ENCODE measurements at places on chromosomes 5 and 9. TPM values are rescaled to one million over a fixed set of nuclear protein-coding genes. Genes with fewer than 3 reads are reported as not detected.
A peak's percentile ranks its signal among the peaks of the same experiment; 100 is the strongest.

DNA sequence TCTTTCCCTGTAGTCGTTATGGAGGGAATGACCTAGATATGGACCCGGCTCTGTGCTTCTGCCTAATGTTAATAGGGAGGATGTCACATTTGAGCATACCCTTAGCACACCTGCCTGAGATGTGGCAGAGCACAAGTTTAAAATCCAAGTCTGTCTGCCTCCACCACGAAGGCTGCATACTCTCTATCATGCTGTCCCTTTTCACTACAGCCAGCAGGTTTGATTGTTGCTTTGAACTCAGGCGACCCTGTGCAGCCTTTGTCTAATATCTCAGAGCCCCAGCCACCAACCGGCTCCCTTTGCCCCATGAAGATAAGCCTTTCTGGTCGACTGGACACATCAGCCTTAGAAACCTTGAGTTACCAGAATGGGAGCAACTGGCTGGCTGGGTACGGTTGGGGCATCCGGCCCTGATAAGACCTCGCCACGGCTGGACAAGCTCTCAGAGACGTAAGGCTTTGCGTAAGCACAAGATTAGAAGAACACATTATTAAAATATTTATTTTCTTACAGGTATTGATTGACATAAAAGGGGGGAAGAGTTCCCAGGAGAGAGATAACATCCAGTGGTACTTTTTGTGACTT is 222.0 kb upstream of the TRIM32 start:
- DNase-seq, result no peak

DNA sequence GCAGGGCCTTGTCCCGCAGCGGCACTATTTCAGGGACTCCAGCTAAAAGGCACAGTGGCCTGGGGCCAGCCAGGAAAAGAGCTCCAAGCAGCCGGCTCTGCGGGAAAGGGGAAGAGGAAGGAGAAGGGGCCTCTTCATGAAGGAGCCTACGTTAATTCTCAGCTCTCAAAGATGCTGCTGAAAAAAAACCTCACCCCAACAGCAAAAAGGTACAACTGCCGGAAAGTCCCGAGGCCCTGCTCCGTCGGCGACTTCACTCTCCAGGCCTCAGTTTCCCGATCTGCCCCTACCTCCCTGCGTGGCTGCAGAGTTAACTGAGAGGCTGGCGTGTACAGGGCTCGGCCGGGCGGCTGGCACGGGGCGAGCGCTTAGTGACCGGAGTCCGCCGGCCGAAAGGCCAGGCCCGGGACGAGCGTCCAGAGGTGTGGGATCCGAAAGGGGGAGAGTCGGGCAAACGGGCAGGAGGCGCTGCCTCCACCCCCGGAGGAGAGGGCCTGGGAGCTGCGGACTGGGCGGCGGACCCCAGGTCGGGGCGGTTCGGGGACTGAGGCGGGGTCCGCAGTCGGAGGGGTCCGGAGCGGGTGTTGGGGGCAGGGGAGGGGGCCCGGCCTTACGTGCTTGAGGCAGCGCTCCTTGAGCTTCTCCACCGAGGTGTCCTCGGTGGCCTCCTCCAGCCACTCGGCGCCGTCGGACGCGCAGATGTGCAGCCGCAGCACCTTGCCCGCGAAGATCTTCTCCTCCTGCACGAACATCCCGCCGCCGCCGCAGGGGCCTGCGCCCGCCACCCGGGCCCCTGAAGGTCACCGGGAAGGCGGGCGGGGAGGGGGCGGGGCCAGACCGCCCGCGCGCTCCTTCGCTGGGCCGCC is 529 bp downstream of the UBAC1 start:
- DNase-seq, result peak; percentile 22

DNA sequence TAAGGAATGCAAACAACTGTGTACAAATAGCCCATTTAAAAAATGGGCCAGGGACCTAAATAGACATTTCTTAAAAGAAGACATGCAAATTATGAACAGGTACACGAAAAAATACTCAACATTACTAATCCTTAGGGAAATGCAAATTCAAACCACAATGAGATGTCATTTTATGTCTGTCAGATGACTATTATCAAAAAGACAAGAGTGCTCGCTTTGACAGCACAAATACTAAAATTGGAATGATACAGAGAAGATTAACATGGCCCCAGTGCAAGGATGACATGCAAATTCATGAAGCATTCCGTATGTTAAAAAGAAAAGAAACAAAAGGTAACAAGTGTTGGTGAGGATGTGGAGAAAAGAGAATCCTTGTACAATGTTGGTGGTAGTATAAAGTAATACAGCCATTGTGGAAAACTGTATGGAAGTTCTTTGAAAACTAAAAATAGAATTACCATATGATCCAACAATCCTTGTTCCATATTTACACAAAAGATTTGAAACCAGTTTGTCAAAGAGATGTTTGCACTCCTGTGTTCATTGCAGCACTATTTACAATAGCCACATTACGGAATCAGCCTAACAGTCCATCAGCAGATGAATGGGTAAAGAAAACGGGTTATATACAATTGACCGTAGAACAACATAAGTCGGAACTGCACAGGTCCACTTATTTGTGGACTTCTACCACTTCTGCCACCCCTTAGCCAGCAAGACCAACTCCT is 47.2 kb upstream of the PCAT7 start:
- DNase-seq, result no peak

- peak; percentile 8 for DNase-seq
Observed at GRCh38 chr9:93354451-93354850, 97.0 kb upstream of the FAM120A start.

- no peak for DNase-seq
Observed at GRCh38 chr5:10645146-10645545, 81.3 kb downstream of the ANKRD33B start.

DNA sequence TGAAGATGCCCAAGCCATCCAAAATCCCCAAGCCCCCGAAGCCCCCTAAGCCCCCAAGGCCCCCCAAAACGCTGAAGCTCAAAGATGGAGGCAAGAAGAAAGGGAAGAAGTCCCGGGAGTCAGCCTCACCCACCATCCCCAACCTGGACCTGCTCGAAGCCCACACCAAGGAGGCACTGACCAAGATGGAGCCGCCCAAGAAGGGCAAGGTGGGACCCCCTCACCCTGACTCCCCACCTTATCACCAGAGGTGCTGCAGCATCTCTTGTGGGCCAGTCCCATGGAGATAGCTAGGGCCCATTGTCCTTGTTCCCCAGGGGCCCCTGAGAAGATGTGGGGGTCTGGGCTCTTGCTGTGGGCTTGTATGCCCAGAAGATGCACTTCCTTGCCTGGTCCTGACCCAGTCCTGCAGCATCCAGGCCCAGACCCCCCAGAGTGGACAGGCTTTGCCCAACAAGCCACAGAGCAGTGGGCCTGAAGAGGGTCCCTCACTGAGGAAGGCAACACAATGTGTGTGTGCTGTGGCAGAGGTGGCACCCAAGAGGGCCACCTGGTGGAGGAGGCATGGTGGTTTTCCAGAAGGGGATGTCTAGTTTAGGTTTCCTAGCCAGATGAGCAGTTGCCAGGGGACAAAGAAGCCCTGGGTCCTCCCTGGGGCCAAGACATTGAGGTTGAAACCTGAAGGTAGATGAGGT is 84.1 kb downstream of the PHF2 start:
- no peak for DNase-seq

GRCh38 chr5:2433086-2433485 is 318.4 kb downstream of the IRX2 start:
- DNase-seq, result no peak

DNA sequence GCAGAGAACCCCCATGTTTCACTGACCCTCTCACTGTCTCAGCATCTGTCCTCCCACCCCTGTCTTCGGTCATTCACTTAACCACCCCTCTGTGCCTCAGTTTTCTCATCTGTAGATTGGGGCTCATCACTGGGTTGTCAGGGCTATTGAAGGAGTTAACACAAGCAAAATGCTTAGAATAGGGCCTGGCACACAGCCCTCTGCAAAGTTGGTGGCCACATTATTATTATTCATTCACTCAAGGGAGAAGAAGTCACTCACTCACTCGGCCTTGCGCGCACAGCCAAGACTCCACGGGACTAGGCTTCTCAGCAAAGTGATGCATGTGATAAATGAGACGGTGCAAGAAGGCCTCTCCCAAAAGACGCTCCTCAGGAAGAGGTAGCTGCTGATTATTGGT is 8.0 kb downstream of the PDGFRB start:
- no peak for DNase-seq

The C5orf52 gene
- total RNA-seq, result not detected

The RGS14 gene
- 3.5 TPM for total RNA-seq

The PARP8 gene
- total RNA-seq, result 11.3 TPM

The SPATA31E1 gene
- total RNA-seq, result not detected

The GARIN3 gene
- total RNA-seq, result not detected

Measured in fibroblast of villous mesenchyme (primary cell).